CD4-positive, alpha-beta T cell treated with Interleukin-15 for 4 hours (primary cell): ENCODE measurements at places on chromosomes 16 and 17.
A peak's percentile ranks its signal among the peaks of the same experiment; 100 is the strongest.

DNA sequence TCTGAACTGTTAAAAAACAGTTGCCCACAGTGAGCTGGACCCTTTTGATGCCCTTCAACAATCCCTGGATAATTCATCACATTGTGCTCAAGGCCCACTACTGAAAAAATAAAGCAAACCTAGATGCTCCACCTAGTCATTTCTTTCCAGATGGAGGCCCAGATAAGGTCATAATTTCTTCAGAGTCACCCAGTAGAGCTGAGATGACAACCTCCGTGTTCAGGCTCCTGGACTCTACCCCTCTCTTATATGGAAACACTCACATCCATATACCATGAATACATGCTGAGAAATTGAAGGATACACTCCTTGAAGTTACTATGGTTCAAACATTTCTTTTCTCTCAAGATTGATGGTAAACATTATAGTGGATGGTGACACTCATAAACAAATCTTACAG lies 2.7 kb upstream of the ABCA3 start:
- DNase-seq, result no peak

- no peak for DNase-seq
These were observed 1.2 kb downstream of the HSDL1 start for GRCh38 chr16:84143784-84144199.

GRCh38 chr16:53087101-53087500 lies 32.3 kb downstream of the CHD9 start:
- DNase-seq, result no peak

DNA sequence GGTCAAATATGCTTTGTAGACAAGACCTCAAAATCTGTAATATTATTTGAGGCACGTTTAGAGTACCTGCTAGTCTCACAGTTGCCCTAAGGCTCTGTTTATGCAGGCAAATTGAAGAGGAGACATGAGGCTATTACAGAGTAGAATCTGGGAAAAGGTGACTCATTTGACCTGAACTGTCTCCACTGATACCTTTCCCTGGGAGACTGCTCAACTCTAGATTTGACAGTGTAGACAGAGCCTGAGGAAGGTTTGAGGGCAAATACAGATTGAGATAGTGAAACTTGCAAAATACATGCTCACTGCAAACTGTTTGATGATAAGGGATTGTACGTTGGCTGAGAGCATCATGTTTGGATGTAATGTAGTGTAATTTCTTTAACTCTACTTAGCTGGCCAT lies 1266.6 kb upstream of the CDH8 start:
- DNase-seq, result no peak

DNA sequence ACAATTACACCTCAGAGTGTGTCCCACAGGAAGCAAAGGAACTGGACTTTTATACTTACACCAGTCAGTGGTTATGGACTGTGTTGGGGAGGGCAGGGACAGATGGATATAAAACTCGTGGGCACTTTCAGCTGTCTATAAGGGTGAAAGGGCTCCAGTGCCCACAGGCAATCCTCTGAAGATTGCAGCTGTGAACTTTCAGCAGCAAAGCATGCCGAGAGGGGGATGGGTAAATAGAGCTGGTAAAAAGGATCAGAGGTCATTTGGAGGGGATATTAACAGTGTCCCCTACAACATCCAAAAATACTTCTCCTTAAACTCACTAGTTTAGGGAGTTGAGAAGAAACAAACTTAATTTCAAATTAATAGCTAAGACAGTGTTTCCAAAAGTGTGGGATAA lies 13.3 kb upstream of the RFWD3 start:
- DNase-seq, result no peak

DNA sequence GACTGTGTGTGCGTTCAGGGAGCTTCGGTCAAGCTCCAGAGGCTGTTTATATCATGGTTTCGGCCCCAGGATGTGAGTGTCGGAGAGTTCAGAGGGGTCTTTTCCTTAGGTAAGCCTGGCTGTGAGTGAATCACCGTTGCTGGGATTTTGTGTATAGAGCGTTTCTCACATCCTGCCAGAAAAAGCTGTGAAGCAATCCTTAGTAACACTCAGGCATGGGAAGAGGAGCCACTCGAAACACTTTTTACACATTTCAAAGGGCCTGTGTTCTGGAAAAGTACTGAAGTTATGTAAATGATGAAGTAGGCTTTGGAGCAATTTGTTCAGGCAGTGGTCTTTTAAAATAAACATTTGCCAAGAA lies 662 bp downstream of the PGS1 start:
- DNase-seq, result no peak

DNA sequence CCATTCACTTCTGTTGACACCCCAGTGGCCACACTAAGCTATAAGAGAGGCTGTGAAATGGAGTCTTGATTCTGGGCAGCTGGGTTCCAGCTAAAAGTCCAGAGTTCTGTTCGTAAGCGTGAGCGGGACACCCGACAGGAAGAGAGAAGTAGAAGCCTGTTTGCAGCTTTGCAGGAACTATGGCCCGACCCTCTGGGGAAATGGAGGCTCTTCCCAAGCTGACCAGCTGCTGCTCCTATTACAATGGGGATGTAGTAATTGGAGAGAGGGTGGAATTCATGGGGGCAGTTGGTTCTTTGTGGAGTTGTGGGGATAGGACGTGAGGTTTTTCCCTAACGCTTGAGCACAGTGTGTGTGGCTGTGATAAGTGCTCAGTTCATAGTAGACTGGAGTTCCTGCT lies 28.4 kb downstream of the UBALD1 start:
- no peak for DNase-seq

- DNase-seq, result no peak
These were observed 563 bp downstream of the METRNL start for GRCh38 chr17:83079766-83080578.

- peak; percentile 80 for DNase-seq
These were observed at the start of gene HELZ for GRCh38 chr17:67245073-67245693. HELZ (minus strand) TSS chr17:67245196; CDS start chr17:67218804, 26,392 bp downstream.

- no peak for DNase-seq
These were observed 519.3 kb downstream of the HAPSTR1 start for GRCh38 chr16:9610727-9611126.

GRCh38 chr16:53936052-53936451 lies 232.1 kb downstream of the FTO start:
- no peak for DNase-seq

DNA sequence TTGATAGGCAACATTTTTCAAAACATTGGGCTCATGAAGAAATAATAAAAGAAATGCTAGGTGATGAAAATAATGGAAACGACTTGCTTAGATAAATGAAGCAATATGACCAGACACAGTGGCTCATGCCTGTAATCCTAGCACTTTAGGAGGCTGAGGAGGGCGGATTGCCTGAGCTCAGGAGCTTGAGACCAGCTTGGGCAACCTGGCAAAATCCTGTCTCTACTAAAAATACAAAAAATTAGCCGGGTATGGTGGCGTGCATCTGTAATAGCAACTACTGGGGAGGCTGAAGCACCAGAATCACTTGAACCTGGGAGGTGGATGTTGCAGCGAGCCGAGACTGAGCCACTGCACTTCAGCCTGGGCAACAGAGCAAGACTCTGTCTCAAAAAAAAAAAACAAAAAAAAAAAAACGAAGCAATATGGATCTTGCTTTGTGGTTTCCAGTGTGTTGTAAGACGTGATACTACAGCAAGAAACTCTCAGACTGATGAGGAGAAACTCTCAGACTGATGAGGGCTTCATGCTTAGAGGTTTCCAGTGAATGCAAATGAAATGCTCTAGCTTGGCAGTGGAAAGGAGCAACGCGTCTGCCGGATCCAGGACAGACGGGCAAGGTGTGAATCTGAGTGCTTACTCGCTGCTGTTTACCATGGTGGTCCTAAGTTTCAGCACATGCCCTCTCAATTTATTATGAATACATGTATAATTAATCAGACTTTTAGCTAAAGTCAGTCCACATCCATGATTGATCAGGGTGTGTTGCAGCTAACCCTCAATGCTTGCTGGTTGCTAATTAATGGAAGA lies 11.5 kb upstream of the IGF2BP1 start:
- DNase-seq, result no peak

GRCh38 chr17:12743046-12743445 lies 46.3 kb upstream of the ARHGAP44 start:
- DNase-seq, result no peak

GRCh38 chr17:59804901-59805465 lies 87.8 kb downstream of the TUBD1 start:
- no peak for DNase-seq

- DNase-seq, result no peak
These were observed 172.9 kb downstream of the AATF start for GRCh38 chr17:37121616-37122015.

- no peak for DNase-seq
These were observed 19.7 kb downstream of the QPRT start for GRCh38 chr16:29698484-29699323.

DNA sequence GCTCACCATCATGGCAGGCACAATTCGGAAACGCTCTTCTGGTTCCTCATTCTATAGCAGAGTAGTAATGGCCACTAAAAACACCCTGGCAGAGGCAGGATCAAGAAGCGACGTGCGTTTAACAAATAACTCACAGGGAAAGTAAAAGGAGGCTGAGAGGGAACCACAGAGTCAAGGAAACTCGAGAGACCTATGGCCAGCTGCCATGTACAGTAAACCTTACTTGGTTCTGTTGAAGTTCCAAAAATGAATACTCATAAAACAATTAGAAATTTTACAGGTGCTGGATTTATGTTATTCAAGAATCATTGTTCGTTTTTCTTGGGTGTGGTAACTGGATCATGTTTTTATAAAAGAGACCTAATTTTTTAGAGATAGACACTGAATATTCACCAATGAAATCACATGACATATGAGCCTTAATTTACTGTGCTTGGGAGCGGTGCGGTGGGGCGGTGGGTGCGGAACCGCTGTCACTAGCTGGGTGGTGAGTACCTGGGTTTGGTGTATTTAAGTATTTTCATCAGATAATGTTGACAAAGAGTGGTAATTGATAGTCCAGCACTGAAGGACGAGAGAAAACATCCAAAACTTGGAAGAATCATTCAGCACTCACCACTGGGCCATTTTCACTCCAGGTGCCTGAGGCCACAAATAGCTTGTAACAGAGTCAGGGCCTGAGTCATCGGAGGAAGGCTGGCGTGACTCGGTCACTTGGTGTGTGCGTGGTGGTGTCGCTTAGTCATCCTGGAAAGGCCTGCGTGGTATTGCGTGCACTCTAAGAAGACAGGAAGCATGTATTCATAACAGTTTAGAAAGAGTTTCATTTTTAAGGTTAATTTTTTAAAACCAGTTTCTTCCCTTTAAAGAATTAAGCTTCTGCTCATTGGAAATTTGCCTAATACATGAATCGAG lies 135.4 kb upstream of the CHMP6 start:
- DNase-seq, result peak; percentile 88

DNA sequence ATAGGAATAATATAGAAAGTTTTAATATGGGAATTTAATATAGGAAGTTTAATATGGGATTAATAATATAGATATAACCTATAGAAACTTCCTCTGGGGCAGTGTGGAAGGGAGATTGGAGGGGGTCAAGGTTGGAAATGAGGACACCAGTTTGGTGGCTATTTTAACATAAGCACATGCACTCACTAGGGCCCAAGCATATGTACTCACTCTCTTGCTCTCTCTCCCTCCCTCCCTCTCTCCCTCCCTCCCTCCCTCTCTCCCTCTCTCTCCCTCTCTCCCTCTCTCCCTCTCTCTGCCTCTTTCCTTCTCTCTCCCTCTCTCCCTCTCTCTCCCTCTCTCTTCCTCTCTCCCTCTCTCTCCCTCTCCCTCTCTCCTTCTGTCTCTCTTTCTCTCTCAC lies 528.1 kb downstream of the NPIPA7 start:
- DNase-seq, result no peak

GRCh38 chr17:63516910-63517824 lies 6.0 kb upstream of the KCNH6 start:
- no peak for DNase-seq

DNA sequence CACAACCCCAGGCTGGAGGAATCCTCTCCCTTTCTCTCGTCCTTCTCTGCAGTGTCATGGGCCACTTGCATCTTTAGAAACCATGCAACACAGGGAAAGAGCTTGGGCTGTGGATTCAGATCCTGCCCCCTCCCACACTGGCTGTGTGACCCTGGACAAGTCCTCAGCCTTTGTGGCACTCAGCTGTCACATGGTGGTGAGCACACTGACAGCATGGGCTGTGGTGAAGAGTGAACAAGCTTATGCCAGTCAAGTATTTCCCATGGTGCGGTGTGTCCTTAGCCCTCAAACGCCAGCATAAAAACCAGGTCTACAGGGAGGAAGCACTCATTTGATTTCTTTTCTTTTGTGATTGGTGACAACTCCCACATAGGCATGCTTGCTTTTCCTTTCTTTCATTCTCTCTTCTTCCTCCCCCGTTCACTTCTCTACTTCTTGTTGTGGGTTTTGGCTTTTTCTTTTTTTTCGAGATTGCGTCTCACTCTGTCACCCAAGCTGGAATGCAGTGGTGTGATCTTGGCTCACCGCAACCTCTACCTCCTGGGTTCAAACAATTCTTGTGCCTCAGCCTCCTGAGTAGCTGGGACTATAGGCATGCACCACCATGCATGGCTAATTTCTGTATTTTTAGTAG lies 314.2 kb downstream of the CPPED1 start:
- no peak for DNase-seq

GRCh38 chr17:72187556-72187955 lies 66.7 kb downstream of the SOX9 start:
- no peak for DNase-seq

GRCh38 chr17:39538866-39539265 lies 68.9 kb downstream of the NEUROD2 start:
- peak; percentile 8 for DNase-seq

DNA sequence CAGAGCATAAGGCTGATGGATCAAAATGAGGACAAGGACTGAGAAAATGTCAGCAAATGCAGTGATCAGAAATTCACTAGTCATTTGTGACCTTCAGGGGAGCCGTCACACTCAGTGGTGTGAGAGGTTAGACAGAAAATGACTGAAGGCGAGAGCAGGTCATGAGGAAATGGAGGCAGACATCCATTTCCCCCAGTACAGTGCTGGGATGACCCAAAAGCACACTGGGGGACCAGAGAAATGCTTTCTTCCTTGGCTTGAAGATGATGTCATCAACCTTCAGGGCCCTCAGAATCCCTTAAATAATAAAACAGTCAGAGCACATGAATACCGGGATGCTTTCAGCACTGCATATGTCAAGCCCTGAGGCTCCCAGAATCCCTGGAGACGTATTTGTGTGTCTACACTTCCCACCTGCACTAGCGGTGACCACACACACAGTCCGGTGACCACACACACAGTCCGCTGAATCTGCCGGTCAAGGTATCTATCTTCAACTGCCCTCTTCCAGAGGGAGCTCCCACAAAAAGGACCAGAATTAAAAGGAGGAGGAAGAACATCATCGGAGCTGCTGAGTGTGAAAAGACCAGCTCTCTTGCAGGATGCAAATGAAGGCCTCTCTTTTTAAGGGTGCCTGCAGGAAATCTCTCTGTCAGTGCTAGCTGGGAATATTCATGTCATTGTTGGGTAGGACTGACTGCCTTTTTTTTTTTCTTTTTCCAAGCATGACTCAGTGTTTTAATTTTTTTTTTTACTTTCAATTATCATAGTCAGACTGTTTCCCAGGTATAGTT lies 8.2 kb downstream of the UBE2O start:
- DNase-seq, result no peak
